ENCODE measurements at places on chromosomes 16 and 17.
A peak's percentile ranks its signal among the peaks of the same experiment; 100 is the strongest.

DNA sequence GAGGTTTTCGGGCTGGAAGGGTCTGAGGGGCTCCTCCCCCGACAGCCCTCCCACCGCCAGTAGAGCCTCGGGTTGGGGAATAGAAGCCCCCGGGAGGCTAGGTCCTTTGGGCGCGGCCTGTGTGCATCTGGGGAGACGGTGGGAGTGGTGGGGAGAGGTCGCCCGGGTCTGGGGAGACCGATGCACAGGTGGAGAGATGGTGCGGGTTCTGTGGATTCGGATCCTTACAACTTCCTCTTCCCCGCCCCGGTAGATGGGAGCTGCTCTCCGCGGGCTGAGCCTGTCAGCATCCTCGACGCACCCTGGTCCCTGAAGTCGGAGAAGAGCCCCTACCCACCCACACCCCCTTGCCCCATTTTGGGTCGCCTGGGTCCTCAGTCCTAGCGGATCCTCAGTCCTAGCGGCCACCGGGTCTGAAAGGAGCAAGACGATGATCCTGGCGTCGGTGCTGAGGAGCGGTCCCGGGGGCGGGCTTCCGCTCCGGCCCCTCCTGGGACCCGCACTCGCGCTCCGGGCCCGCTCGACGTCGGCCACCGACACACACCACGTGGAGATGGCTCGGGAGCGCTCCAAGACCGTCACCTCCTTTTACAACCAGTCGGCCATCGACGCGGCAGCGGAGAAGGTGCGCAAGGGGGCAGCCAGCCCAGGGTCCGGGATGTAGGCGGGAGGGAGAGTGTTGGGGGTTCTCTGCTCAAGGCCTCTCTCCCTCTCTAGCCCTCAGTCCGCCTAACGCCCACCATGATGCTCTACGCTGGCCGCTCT is 790 bp downstream of the BCKDK start:
- no peak for DNase-seq

DNA sequence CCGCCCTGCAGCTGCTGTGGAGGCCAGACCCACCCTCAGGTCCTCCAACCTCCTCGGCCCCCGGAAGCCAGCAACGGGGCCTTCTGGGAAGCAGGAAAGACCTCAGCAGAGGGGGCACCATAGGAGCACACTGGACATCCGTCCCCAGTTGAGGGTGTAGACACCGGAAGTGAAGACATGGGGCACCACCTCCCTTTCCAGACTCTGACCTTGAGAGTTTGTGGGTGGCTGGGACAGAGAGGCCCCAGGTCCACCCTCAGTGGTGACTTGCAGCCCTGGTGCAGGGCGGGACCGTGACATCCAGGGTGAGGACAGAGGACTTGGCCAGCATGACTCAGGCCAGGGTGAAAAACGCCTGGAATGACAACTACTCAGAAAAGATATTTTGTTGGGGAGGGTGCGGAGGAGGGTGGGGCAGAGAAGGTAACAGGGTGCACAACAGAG is 19.9 kb downstream of the CEP295NL start:
- no peak for DNase-seq

- DNase-seq, result no peak
Measured at GRCh38 chr16:50025537-50025931, 509 bp downstream of the CNEP1R1 start.

- no peak for DNase-seq
Measured at GRCh38 chr16:69077251-69077650, 28.2 kb upstream of the HAS3 start.

DNA sequence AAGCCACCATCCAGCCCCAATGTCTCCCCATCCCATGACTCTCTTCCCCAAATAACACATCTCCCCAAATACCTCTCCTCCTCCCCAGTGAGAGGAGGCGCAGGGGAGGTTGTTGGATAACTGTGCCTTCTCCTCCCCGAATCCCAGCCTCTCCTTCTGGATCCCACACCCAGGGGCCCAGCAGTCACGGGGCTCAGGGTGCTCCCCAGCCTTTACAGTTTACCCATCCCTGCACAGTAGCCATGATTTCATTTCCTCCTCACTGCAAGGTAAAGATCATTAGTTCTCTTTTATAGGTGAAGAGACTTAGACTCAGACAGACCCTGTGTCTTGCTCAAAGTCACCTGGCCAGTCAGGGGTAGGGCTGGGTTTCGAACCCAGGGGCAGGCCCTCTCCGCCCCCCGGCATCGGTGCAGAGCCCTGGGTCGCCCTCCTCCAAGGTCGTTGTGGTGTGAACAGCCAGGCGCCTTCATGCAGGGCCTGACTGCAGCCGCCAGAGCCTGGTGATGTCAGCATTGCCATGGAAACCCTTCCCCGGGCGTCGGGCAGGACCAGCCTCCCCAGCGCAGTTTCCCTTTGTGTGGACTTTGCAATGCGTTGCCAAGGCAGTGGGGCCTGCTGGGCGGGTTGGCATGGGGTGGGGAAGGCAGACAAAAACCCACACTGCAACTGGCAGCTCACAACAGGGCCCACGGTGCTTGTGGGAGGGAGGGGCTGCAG is 53.3 kb upstream of the TOB1 start:
- peak; percentile 70 for DNase-seq

DNA sequence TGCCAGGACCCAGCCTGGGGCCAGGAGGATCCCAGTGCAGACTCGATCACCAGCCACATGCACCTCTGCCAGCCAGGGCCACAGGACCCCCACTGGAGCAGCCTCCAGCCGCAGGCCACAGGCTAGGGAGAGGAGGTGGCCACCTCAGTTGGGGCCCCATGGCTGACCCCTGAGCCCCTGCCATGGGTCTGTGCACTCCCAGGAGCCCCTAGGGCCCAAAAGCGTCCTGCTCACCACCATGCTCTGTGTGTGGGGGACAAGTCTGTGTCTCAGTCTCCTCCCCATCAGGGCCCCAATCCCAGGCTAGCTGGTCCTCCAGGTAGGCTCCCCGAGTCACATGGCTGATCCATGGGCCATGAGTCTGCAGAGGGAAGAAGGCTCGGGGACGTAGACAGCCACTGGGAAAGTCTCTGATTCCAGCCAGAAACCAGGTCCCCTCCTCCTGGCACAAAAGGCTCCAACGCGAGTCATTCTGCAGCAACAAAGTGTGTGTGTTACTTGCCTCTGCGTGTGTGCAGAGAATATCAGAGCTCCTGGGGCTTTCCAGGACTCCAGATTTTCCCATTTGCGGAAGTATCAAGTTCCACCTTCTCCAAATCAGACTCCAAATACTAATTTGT is 6.1 kb upstream of the PRSS8 start:
- peak; percentile 83 for DNase-seq

DNA sequence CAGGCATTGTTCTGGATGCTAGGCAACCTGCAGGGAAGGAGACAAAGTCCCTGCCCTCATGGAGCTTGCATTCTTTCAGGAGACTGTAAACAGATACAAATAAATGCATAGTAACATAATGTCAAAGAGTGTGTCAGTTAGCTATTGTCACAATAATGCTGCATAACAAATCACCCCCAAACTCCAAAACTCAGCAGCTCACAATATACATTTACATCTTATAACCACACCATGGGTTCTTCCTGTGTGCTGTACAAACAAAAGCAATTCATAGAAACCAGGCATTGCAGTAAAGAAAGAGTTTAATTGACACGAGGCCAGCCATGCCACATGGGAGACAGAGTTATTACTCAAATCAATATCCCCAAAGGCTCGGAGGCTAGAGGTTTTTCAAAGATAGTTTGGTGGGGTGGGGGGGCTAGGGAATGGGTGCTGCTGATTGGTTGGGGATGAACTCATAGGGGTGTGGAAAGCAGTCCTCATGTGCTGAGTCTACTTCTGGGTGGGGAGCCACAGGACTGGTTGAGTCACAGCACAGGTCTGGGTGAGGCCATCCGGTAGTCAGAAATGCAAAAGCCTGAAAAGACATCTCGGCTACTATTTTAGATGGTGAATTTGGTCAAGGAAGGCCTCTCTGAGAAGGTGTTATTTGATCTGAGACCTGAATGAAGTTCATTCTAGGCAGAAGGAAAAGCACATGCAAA is 79.0 kb downstream of the GPRC5B start:
- DNase-seq, result no peak

DNA sequence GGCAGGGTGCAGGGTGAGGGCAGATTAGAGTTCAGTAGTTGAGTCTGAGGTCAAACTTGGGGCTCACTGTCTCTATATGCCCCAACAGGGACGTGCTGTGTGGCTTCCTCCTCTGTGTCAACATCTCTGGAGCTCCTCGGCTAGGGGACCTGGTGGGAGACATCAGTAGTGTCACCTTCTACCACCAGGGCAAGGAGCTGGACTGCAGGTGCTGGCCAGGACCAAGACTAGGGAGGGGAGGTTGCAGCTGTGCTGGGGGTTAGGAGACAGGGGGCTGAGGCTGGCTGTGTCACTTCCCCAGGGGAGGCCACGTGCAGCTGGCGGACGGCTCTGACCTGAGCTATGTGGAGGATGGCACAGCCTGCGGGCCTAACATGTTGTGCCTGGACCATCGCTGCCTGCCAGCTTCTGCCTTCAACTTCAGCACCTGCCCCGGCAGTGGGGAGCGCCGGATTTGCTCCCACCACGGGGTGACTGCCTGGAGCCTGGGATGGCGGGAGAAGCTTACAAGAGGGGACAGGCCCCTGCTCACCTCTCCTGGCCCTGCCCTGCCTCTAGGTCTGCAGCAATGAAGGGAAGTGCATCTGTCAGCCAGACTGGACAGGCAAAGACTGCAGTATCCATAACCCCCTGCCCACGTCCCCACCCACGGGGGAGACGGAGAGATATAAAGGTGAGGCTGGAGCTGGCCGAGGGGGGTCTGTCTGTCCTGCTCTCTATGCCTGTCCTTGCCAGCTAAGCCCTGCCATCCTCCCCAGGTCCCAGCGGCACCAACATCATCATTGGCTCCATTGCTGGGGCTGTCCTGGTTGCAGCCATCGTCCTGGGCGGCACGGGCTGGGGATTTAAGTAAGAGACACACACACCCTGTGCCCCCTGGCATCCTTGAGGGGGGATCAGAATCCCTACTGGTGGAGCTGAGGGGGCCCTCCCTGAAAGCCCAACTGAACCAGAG is 18.9 kb downstream of the ADAM11 start:
- no peak for DNase-seq

DNA sequence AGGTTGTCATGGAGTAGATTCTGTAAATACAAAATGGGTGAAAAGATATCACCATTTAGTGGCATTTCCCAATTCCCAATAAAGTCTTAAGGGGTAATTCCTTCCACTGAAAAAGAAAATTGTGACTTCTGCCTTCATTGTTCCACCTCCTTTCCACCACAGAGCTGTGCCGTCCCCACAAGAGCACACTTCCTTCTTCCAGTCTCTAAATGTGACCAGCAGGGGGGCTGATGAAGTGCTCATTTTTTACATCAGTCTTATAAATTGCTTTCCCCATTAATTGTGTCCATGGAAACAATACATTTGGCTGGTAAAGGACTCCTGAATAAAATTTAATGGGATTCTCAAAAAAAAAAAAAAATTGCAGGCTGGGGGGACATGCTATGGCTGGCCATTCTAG is 260.8 kb upstream of the PSMD7 start:
- no peak for DNase-seq

DNA sequence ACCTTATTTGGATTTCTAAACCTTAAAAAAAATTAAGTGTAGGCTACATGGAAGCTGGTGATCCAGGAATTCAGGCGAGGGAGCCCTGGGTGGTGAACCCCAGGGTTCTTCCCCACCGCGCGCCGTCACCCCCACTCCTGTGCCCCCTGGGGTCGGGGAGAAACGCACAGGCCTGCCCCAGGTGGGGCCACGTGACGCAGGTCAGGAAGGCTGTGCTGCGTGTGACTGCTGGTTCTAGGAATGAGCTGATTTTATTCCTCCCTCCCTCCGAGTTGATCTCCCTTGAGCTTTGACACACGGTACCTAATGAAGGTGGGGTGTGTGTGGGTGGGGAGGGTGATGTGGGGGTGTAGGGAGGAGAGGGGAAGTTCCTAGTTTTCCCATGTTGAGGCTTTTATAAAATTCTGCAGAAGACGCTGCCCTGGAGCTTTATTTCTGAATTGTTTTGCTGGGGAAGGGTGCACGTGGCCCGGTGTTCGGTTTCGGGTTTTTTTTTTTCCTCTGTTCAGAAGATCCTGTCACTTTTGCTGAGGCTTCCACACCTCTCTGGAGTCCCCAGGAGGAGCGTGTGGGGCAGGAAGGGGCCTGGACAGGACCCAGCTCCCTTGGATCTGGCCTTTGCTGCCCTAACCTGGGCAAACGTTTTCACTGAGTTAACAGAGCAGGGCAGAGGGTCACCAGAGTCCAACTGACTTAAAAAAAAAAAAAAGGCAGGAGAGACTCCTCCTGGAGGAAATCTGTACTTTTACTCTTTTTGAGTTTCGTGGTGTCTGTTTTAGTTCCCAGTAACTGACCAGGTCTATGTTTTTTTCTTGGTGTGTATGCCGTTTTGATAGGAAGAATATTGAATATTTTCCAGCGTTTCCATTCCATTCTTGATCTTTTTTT is 55.8 kb upstream of the GSE1 start:
- no peak for DNase-seq

- no peak for DNase-seq
Measured at GRCh38 chr16:10926867-10927266, 15.4 kb downstream of the DEXI start.

GRCh38 chr17:50266384-50267073 is 7.7 kb upstream of the TMEM92 start:
- DNase-seq, result no peak

DNA sequence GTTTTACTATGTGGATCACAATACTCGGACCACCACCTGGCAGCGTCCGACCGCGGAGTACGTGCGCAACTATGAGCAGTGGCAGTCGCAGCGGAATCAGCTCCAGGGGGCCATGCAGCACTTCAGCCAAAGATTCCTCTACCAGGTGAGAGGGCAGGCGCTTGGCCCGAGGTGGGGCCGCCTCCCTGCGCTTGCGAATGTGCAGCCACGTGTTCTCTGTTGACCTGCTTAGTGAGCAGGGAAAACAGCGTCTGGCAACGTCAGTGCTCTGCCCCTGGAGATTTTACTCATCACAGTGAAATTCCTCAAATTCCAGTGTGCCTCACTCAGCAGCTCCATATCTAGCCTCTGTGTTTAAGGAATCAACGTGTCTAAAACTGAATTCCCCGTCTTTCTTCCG is 33.4 kb upstream of the CLEC18A start:
- no peak for DNase-seq

DNA sequence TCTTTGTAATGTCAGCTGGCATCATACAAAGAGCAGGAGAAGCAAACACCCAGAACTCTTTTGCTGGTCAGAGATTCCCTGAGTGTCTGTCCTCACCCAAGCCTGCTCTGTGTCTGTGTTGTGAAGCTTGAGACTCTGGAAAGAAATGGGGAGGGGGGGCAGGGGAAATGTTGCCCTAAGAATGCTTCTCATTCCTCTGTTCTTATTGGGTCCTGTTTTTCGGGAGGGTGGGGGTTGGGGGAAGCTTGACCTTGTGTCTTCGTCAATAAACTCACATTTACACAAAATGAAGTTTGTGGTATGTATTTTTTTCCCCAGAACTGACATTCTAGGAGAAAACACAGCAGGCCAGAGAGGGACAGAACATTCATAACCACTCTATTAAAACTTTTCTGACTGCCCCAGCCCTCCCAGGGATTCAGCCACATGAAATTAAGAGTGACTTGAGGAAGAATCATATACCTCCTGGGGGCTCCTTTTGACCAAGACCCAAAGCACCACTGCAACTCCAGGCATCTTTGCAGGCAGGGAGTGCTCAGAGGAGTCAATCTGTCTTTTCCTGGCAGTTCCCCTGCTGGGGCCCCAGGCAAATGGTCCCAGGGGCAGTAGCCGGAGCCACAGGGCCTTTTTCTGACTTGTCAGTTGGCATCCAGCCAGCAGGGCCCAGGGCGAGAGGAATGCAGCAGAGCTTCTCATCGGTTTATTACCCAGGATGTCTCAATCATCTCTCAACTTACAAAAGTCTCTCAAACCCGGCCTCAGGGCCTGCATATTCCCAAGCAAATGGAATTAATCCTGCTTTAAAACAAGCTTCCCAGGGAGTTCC is 5.1 kb upstream of the RASL10B start:
- peak; percentile 57 for DNase-seq

Measured in right kidney (tissue), 9 donors.